ENCODE measurements at places on chromosomes 5 and 9.

- DNase-seq: no peak
These were observed 57.6 kb upstream of the GRHPR start for GRCh38 chr9:37364751-37365360.

- DNase-seq: no peak
These were observed 720 bp downstream of the NOTCH1 start for GRCh38 chr9:136544964-136545691.

DNA sequence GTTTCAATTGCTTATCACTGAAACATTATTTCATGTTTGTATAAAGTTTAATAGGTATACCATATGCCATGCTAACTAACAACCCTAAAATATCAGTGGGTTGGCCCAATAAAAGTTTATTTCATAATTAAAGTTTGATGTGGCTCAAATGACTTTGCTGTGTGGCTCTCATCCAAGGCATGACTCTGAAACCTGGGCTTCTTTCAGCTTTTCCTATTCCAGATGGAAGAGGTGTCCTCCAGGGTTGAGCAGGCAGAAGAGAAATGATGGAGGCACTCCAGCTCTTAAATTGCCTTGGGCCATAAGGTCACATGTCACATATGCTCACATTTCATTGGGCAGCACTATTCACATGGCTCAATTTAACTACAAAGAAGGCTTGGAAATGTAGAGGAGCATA lies 101.9 kb downstream of the MACIR start:
- DNase-seq: no peak

GRCh38 chr5:169873642-169874041 lies 106.7 kb downstream of the INSYN2B start:
- DNase-seq: no peak

DNA sequence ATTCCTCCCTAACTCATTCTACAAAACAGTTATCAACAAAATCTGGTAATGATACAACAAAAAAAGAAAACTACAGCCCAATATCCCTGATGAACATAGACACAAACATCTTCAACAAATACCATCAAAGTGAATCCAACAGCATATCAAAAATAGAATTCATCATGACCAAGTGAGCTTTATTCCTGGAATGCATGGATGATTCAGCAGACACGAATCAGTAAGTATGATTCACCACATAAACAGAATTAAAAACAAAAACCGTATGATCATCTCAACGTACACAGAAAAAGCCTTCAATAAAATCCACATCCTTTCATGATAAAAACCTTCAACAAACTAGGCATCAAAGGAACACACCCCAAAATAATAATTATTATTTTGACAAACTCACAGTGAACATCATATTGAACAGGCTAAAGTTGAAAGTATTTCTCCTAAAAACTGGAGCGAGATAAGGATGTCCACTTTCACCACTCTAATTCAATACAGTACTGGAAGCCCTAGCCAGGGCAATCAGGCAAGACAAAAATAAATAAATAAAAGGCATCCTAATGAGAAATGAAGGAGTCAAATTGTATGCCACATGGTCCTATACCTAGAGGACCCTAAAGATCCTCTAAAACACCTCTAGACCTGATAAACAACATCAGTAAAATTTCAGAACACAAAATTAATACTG lies 305.1 kb upstream of the RGMB start:
- no peak for DNase-seq

DNA sequence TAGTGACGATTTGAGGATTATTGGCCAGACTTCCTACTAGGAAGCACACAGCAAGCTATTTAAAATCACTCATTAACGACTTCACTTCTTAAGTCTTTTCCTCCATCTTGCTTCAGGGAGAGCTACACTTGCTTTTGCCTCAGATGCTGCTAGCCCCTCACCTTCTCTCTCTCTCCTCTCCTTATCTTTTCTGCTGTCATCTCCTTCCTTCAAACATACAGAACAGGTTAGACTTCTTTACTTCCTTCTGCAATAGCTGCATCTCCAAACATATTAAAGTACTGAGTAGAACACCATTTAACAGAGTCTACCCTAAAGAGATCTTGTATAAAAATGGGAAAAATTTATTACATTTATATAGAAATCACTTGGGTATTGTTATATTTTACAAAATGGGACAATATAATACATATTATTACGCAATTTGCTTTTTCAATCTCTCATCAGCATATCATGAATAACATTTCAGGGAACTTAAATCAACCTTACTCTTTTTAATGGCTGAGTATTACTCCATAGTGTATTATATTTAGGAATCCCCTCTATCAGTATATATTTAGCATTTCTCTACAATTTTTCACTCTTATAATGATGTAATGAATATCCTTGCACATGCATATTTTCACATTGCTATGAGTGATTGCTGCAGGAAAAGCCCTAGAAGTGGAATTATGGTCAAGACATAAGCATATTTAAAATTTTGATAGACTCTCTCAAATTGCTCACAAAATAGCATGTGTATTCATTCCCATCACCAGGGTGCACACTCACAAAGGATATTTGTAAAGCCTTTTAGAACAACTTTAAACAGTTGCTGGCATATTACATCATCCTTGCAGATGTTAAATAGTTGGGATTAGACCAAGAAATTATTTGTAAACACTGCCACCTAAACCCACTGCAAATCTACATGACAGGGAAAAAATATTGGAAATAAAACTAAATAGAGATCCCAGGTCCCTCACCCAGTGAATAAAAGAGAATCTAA lies 164.5 kb upstream of the NFIB start:
- no peak for DNase-seq

GRCh38 chr9:110691002-110691549 lies 22.5 kb downstream of the MUSK start:
- no peak for DNase-seq

DNA sequence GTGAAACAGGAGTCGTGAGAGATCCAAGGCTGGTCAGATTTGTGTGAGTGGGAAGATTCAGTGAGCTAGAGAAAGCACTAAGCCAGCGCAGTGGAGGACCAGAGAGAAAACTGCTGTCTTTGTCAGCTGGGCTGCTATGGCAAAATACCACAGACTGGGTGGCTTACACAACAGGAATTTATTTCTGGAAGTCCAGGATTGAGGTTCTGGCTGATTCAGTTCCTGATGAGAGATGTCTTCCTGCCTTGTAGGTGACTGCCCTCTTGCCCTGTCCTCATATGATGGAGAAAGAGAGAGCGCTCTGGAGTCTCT lies 24.2 kb upstream of the ANKRD33B start:
- no peak for DNase-seq

DNA sequence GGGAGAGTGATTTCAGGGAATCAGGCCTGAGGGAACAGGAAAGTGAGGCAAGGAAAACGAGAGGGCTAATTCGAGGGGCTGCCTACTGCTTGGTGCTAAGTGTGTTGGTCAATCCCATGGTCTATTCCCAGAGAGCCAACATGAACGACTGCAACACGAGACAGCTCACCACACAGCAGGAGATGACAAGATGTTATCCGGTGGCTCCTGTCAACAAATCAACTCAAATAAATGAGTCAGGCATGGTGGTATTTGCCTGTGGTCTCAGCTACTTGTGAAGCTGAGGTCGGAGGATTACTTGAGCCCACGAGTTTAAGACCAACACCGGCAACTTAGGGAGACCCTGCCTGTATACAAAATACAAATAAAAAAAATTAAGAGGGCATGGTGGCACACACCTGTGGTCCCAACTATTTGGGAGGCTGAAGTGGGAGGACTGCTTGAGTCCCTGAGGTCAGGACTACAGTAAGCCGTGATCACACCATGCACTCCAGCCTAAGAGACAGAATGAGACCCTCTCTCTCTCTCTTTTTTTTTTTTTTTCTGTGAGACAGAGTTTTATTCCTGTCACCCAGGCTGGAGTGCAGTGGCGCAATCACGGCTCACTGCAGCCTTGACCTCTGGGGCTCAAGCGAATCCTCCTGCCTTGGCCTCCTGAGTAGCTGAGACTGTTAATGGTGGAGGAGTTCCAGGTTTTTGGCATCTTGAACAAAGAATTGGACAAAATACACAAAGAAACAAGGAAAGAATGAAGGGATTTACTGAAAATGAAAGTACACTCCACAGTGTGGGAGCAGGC lies 9.0 kb upstream of the FAF2 start:
- no peak for DNase-seq

GRCh38 chr5:73960426-73960825 lies 334.4 kb downstream of the ARHGEF28 start:
- DNase-seq: no peak

DNA sequence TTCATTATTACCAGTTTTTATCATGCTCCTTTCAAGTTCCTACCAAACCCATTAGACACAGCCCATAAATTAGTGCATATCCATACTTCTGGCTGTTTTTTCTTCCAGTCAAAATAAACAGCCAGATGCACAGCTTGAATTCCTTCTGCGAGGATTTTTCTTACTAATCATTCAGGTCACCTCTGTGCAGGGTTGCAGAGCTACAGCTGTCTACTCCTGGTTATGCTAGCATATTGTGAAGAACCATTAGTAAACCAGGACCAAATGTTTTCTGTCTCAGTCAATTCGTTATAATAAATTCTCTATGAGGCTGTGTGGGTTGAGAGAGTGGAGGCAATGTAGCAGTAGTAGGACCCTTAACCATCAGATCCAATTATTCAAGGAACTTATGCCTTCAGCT lies 8.1 kb upstream of the MINAR2 start:
- no peak for DNase-seq

- no peak for DNase-seq
These were observed 36.8 kb downstream of the PTGES start for GRCh38 chr9:129716091-129716490.

GRCh38 chr9:89138463-89139390 lies 39.9 kb downstream of the SHC3 start:
- DNase-seq: no peak

DNA sequence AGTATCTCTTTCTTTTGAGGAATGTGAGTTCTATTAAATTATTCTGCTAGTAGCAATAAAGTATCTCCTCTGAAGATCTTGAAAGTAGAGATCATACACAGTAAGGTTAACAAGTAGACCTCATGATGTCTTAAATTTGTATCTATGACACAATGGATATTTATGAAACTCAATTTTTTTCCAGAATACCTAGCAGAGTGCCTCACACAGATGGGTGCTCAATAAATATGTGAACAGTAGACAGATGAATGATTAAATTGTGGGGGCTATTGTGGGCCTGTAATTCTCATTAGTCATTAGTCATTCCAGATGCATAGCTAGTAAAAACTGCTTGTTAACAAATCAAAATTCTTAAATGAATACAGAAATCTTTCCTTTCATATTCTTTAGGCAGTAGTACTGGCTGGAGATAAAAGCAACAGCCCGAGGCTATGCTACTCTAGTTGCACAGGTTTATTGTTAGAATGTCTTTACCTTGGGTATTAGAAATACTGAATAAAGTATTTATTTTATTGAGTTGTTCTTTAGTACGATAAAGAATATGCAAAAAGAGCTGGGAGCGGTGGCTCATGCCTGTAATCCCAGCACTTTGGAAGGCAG lies 22.0 kb downstream of the CHD1 start:
- DNase-seq: no peak

GRCh38 chr9:10003047-10003446 lies 609.8 kb downstream of the PTPRD start:
- no peak for DNase-seq

- no peak for DNase-seq
These were observed 657.6 kb upstream of the RIOK2 start for GRCh38 chr5:97840643-97841042.

DNA sequence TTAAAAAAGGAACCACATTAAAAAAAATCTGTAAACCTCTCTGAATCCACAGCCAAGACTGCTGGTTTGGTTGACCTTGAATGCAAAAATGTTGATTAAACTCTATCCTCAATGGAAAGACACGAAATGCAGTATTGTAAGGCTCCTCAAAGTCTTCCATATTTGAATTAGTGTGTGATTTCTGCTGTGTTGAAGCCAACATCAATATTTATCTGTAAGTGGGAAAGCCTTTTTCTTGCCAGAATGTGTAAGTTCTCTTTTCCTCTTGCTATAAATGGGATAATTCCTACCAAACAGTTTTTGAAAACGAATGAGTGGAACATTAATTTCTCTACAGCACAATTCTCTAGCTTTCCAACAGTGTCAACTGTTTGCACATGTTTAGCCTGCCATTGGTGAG lies 422.1 kb upstream of the TNC start:
- no peak for DNase-seq

GRCh38 chr5:176938472-176938871 lies 39.3 kb upstream of the HK3 start:
- no peak for DNase-seq

DNA sequence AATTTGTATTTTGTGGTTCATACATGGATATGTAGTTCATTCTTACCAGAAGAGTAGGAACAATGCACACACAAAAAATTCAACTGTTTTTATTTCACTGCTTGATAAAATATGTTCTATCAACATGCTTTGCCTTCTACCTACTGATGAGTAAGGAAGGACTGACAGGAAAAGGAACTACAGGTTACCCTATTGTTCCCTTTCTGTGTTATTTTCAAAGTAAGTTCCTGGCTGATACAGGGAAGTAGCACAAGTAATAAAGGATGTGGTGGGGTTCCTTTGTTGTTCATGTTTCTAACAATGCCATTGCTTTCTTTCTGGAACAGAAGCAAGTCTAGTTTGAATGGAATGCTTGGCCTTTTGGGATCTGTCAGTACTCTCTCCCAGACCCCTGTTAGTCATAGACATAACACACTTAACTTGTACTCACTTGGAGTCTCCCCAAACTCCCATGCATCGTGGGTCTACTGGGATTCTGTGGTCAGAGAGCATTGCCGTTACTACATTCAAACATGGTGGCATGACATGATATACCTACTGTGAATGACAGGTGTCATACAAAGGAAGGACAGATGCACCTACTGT lies 20.2 kb upstream of the ALDOB start:
- DNase-seq: no peak

- DNase-seq: peak; percentile 21
These were observed 126.1 kb upstream of the HAND1 start for GRCh38 chr5:154603953-154604679.

GRCh38 chr5:177486256-177486655 lies 11.1 kb downstream of the PDLIM7 start:
- DNase-seq: no peak

GRCh38 chr5:142678529-142678928 lies 7.4 kb downstream of the FGF1 start:
- no peak for DNase-seq

All from heart right ventricle (tissue), 16 donors.